ENCODE measurements at places on chromosomes 2 and 18. TPM values are rescaled to one million over a fixed set of nuclear protein-coding genes. Genes with fewer than 3 reads are reported as not detected.
A peak's percentile ranks its signal among the peaks of the same experiment; 100 is the strongest.

The ST8SIA5 gene
- total RNA-seq: 0.05 TPM

The ZNF804A gene
- total RNA-seq: not detected

The GPAT2 gene
- 19.1 TPM for total RNA-seq

The HTR2B gene
- not detected for total RNA-seq

The MSGN1 gene
- not detected for total RNA-seq

The FOSL2 gene
- total RNA-seq: 156 TPM

The MEP1B gene
- not detected for total RNA-seq

The RAD51AP2 gene
- not detected for total RNA-seq

The ABCG5 gene
- 0.14 TPM for total RNA-seq

DNA sequence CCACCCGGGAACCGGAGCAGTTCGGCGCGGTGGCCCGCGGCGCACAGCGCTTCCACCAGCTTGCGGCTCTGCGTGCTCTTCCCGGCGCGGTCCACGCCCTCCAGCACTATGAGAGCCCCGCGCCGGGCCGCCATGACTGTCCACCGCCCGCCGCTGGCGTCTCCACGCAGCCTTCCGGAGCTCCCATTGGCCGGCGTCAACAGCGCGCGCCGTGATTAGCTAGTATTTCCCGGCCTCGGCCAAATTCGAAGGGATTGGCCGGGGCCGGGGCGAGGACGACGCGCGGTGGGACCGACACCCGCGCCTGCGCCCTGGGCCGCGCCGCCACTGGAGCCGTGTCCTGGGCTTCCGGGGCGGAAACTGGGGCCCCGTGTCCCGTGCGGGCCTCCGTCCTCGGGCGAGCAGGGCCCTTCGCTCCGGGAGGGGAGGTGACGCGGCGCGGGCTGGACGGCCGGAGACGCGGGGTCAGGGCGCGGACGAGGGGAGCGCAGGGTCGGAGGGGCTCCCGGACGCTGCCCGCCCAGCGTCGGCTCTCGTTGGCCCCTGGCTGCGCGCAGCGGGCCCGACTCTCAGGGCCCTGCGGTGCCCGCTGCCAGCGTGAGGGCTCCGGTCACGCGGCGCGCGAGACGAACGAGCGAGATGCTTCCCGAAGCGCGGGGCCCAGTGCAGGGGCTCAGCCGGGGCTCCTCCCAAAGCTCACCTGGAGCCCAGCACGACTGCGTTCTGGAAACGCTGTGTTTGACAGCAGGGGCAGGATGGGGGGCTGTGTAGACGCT lies at the start of gene DTYMK:
DTYMK (minus strand) TSS at position 166 of the 776 bp plus-strand sequence; CDS start at position 134, 32 bp downstream.
- DNase-seq: peak; percentile 96

DNA sequence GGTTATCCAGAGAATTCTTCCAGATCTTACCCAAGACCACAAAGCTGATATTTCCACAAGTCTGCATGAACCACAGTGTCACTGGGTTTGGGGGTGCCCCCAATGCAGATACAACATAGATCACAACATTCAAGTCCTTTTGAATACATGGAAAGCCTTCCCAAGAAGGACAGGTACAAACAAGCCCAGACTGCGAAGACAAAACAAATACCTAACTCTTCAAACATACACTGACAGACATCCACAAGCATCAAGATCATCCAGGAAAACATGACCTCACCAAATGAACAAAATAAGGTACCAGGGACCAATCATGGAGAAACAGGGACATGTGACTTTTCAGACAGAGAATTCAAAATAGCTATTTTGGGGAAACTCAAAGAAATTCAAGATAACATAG lies 93.1 kb downstream of the MDH1 start:
- no peak for DNase-seq

GRCh38 chr2:240437861-240438809 lies 2.7 kb downstream of the GPC1 start:
- peak; percentile 61 for DNase-seq

DNA sequence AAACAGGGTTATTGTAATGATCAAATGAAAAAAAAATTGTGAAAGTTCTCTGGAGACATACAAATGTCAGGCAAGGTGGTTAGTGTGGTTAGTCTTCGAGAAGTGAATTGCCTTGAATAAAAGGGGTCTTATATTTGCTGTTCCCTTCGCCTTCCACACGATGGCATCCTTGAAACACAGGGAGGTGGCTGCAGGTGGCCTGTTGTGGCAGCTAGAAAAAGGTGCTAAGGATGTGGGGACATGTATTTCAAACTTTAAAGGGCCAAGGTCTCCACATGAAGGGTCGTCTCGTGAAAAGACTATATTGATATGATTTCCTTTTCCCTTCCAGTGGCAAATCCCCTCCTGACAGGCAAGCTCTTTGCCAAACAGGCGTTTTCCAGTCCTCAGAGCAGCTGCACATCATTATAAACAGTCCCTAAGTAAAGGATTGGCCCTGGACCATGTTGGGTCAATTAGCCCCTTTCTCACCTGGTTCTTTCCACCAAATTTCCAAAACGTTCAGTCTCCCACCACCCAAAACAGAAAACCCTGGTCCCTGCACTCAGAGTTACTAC lies 68.5 kb downstream of the COPS8 start:
- DNase-seq: peak; percentile 36

GRCh38 chr2:121161272-121161671 lies 123.7 kb downstream of the TFCP2L1 start:
- DNase-seq: no peak

- peak; percentile 85 for DNase-seq
Observed at GRCh38 chr2:28359222-28360057, 33.2 kb upstream of the FOSL2 start.

DNA sequence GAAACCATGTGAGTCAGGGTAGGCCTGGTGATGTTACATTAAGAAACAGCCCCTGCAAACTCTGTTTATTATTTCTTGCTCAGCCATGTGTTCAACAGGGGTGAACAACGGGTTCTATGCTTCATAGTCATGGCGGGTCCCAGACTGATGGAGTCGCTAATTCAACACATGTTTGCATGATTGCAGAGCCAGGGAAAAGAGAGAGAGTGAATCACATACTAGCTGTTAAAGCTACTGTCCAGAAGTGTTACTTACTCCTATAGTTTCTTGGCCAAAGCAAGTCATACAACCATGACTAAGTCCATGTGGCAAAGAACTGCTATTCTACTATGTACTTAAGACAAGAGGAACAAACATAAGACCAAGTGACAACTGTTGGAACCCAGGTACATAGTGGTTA lies 241.2 kb upstream of the SKOR2 start:
- DNase-seq: no peak

DNA sequence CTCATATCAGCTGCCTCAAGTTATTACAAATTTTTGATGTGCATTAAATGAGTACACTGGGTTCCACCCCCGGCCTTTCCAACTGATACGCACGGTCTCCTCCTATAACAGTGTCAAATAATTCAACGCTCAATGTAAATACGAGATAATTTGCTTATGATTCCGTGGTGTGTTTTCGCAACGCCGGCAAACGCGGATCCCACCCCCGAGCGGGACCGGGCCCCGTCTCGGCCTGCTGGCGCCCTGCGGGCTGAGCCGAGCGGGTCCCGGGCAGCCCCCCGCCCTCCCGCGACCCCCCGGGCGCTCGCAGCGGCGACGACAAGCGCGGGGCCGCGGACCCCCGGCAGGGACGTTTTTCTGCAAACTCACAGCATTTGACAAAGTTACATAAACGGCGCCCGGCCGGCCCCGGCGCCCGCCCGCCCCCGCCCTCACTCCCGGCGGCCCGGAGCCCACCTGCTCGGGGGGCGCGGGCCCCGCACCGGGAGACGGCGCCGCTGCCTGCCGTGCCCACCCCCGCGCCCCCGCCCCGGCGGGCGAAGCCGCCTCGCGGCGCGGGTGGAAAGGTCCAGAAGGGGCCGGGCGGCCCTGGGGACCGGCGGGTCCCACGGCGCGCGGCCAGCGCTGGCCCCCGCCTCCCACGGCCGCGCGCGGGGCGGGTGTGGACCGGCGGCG lies 762 bp downstream of the HDAC4 start:
- no peak for DNase-seq

DNA sequence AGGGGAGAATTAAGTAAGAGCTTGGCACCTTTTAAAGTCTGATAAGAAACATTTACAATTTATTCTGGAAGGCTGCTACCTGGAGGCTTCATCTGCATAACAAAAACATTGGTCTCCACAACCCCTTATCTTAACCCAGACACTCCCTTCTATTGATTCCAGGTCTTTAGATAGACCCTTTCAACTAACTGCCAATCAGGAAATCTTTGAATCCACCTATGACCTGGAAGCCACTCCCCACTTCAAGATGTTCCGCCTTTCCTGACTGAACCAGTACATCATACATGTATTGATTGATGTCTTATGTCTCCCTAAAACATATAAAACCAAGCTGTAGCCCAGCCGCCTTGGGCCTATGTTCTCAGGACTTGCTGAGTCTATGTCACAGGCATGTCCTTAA lies 289.4 kb downstream of the AGPS start:
- DNase-seq: no peak

- peak; percentile 16 for DNase-seq
Observed at GRCh38 chr2:102033031-102033749, 41.4 kb downstream of the IL1R2 start.

DNA sequence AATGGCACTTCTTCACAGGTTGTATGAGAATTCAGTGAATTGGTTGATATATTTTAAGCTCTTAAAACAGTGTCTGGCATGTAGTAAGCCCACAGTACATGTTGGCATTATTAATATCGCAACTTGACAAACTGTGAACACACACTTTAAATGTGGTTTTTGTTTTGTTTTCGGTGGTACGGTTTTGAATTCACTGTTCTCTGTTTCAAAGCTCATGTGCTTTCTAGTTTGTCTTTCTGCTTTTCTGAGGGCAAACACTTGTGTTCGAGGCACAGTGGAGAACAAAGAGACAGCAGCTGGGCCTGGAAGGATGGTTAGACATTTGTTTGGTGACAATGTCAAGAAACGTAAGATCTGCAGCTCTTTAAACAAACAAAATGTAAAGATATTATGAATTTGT lies 276.5 kb upstream of the MC4R start:
- no peak for DNase-seq

GRCh38 chr2:102505290-102505689 lies 32.3 kb downstream of the SLC9A4 start:
- no peak for DNase-seq

GRCh38 chr18:29841631-29842030 lies 1200.9 kb downstream of the DSC3 start:
- DNase-seq: no peak

- no peak for DNase-seq
Observed at GRCh38 chr2:26685989-26686839, 6.3 kb upstream of the KCNK3 start.

GRCh38 chr2:208222351-208222750 lies 32.5 kb downstream of the IDH1 start:
- no peak for DNase-seq

- no peak for DNase-seq
Observed at GRCh38 chr2:119008108-119008507, 66.1 kb downstream of the MARCO start.

- DNase-seq: no peak
Observed at GRCh38 chr18:45164551-45164950, 450.7 kb upstream of the SLC14A2 start.

GRCh38 chr2:241541564-241542277 lies 16.8 kb upstream of the BOK start:
- no peak for DNase-seq

DNA sequence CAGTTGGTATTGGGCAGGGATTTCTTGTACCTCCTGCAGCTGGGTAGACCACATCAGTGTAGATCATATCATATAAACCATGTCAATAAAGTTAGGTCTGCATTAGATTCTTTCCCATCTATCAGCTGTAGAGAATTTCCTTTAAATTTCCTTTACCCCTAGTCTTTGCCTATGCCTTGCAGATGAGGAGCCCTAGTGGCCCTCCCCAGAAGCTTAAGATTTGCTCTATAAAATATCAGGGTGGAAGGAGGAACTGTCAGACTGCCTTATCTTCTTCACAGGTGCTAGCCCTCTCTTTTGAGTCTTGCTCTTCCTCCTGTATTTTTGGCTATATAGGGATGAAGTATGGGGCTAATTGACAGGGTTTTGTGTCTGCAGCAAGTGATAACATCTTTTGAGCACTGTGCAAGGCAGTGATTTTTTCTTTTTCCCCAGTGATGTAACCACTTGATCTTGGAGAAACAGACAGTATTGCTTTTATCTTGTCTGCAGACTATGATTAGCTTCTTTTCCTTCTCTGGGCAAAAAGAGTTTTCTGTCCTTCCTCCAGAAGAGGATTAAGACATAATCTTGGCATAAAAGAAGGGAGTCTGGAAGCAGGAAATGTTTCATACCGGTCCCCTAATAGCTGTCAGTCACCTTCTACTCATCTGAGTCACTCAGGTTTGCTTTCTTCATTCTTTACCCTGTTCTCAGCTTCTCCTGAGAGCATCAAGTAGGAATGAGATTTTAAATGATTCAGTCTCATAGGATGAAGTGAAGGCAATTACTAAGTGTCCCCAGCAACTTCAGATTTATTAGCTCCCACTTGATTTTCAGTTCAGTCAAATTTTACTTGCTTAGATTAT lies 286.4 kb downstream of the CDH19 start:
- DNase-seq: no peak

DNA sequence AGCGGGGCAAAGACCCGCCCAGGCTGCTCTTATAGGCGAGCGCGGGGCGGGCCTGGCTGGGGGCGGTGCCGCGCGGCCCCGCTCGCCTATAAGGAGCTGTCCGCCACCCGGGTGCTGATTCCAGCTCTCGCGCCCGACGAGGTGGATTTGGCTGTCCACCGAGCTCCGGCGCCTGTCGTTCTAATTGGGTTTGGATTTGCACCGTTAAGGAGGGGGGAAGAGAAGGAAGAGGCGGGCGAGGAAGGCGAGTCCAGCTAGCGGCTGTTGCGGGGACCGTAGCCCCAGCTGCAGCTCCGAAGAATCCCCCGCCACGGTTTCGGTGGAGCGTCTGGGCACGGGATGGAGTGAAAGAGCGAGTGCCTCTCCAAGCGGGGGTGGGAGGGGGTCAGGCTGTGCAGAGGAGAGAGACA lies at the start of gene CNTNAP5:
CNTNAP5 (plus strand) TSS at position 117 of the 410 bp plus-strand sequence. CDS start 364 bp downstream, outside the sequence.
- no peak for DNase-seq

DNA sequence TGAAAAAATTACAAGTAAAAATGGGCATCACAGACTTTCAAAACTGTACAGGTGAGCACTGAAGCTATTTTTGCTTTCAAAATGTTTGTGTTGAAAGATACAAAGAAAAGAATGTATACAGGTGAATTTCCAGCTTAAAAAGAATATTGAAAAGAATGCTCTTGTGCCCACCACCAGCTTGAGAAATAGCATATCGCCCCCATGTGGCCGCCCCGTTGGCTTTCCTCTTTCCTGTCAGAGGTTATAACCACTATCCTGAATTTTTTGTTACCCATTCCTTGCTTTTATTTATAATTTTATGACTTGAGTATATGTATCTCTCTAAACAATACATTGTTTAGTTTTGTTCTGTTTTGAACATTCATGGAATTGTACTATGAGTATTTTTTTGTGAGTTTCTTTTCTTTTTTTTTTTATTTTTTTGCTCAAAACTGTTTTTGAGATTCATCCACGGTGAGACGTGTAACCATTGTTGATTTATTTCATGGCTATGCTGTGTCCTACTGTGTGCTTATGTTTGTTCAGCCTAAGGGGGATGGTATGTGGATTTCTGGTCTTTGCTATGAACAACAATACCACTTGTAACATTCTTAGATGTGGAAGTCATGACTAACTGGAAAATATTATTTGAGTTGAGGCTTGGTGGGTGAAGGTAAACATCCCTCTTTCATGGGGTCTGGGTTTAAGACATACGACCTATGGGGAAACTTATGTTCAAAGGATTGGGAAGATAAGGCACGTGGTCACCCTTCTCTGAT lies 11.6 kb downstream of the TRPM8 start:
- DNase-seq: no peak

Data from activated T-helper 2 cell treated with anti-CD3 and anti-CD28 coated beads, Interferon-gamma antibody, Interleukin-2, Interleukin-4, amounts not matched to agents 10 μg/mL and 5 μg/mL and 100 μg/mL, durations not matched to agents 14 hours and 24 hours and 36 hours (primary cell).